ENCODE measurements at places on chromosomes 7 and 10.

GRCh38 chr10:44261710-44262455 lies 123.0 kb downstream of the CXCL12 start:
- no peak overlapping the region for H3K4me3 ChIP-seq
- no peaks in the 10 kb centered on the region for H3K36me3 ChIP-seq
- H3K4me1 ChIP-seq, result no peaks in the 10 kb centered on the region

- no peak overlapping the region for H3K4me3 ChIP-seq
- no peak for DNase-seq
- no peak overlapping the region for H3K27ac ChIP-seq
- no peaks in the 10 kb centered on the region for H3K36me3 ChIP-seq
- H3K4me1 ChIP-seq, result no peaks in the 10 kb centered on the region
Observed at GRCh38 chr10:131004276-131004675, 307.2 kb downstream of the TCERG1L start.

GRCh38 chr7:12107381-12107780 lies 103.7 kb upstream of the TMEM106B start:
- H3K27ac ChIP-seq, result no peak overlapping the region
- H3K36me3 ChIP-seq, result no peaks in the 10 kb centered on the region
- peaks cover 24% of the 10 kb centered on the region for H3K27me3 ChIP-seq
- no peaks in the 10 kb centered on the region for H3K4me1 ChIP-seq

GRCh38 chr7:109178342-109178741 lies 608.7 kb downstream of the DNAJB9 start:
- no peak overlapping the region for H3K4me3 ChIP-seq
- no peaks in the 10 kb centered on the region for H3K27me3 ChIP-seq
- H3K4me1 ChIP-seq, result no peaks in the 10 kb centered on the region
- no peak for DNase-seq

DNA sequence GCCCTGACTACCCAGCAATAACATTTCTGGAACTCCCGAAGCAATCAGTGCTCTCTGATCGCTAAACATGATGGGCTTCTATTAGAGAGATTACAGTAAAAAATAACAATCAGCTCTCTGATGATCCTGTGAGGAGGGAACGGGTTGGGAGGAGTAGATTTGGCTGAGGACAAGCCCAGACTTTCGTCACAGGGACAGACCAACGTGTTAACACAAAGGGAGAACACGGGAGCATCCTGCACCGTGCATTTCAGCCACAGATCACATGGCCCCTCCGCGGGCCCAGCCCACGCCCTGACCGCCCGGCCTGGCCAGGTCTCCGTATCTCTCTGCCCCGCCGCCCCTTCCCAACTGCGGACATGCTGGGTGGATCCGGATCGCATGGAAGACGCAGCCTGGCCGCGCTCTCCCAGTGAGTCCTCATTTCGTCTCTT lies 95.0 kb upstream of the AGBL3 start:
- no peak overlapping the region for H3K27ac ChIP-seq
- H3K4me3 ChIP-seq, result no peak overlapping the region
- H3K27me3 ChIP-seq, result peaks cover 9% of the 10 kb centered on the region
- H3K36me3 ChIP-seq, result peaks cover 1% of the 10 kb centered on the region
